NK-92 treated with Interleukin-12 subunit alpha and Interleukin-12 subunit beta, amount 100 ng/mL, for 24 hours (cell line): ENCODE measurements at places on chromosomes 2 and 18.

DNA sequence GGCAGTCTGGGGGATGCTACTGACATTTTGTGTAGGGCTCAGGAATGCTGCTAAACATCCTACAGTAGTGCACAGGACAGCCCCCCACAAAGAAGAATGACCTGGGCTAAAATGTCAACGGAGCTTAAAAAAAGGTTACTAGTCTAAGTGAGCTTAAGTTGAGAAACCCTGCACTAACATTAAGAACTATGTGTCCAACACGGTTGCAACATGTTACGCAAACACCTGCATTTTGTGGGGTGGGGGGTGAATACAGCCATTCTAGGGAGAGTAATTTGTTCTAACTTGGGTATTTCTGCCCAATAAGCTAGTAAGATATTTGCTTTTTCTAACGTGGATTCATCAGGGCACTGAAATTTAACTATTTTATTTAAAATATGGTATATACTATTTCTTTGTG lies 57.9 kb downstream of the SLC8A1 start:
- DNase-seq, result no peak

DNA sequence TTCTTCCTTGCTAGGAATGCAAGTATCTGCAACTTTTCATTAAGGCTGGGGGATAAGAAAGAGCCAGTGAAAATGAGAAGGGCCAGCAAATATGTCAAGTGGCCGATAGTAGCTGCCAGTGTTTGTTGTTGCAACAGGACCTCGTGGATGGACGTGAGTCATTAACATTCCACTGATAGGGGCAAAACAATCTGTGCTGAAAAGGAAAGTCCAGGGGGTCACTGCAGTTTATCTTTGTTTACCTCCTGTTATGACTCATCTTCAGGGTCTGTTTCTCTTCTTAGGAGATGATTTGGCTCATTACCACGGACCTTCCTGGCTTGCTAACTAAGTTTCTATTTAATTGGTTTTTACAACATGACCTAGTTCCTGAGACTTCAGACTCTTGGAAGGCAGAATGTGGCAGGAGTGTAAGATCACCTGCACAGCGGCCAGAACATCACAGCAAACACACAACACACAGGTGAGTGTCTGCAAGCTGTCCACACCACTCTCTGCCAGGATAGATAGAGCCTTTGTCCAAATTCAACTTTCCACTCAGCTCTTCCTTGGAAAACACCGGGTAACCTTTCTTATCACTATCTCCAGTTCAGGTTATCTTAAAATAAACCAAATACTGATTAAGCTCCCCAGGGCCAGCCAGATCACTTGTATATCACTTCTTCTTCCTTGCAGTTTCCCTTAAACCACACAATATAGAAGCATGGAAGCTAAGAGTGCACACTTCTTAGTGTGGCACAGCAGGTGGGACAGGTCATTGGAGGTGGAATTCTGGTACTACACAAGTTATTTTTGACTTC lies 157.5 kb upstream of the LMAN1 start:
- no peak for DNase-seq

DNA sequence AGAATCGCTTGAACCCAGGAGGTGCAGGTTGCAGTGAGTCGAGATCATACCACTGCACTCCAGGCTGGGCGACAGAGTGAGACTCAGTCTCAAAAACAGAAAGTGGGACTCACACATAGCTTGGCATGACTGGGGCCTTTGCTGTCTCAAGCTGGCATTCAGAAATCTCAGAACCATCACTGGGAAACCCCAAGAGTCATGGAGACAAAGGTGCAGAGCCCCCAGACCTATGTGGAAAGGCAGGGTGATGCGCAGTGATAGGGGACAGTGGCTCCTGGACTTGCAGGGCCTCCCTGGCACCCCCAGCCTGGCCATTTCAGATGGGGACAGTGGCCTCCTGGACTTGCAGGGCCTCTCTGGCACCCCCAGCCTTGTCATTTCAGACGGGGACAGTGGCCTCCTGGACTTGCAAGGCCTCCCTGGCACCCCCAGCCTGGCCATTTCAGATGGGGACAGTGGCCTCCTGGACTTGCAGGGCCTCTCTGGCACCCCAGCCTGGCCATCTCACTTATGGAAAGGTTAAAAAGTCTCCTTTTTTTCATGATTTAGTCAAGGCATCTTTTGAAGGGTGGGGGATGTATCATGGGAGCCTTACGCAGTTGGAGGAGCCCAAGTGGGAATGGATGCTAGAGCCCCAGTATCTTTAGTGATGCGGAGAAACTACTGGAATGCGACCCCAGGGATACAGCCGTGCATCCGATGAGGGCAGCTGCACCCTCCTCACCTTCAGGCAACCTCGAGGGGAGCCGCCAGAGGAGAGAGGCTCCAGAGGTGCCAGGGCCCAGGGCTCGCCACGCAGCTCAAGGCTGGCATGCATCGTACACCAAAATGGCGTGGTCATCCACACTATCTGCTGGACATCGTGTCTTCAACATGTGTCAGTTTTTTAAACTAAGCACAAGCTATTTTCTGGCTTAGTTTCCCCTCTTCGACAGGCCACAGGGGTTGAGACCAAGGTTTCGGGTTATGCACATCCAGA lies 30.5 kb downstream of the ZNF516 start:
- DNase-seq, result no peak

DNA sequence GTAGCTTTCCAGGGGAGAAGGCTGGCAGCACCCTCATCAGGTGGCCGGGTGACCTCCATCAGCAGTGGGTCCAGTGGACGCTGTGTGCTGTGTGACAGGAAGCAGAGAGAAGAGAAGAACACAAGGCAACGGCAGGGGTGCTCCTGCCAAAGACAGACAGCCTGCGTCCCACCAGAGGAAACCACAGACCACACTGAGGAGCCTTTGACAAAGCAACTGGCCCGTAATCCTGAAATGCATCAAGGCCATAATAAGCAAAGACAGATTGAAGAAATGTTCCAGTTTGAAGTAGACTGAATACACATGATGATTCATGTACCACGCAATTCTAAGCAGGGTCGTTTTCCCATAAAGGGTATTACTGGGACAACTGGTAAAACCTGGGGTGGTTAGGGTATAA lies 172.4 kb downstream of the FBXO15 start:
- no peak for DNase-seq

- no peak for DNase-seq
Measured at GRCh38 chr2:31329081-31329625, 85.4 kb downstream of the XDH start.

GRCh38 chr2:168758970-168759820 lies 43.2 kb upstream of the NOSTRIN start:
- DNase-seq, result no peak

DNA sequence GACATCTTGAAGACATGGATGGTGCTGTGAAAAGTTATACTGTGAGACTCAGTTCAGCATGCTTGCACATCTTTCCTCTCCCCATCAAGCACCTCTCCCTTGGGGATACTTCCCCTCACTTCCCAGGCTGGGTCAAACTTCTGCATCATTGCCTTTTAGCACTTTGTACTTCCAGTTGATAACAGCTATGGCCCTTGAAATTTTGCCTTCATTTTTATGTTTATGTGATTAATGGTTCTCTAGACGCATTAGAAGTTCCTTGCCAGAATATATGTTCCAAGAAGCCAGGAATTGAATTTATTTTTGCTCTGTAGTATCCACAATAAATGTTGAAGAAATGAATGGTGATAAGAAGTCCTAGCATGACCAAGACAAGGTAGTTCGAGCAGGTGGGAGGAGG lies 120.9 kb upstream of the ST6GAL2 start:
- no peak for DNase-seq

DNA sequence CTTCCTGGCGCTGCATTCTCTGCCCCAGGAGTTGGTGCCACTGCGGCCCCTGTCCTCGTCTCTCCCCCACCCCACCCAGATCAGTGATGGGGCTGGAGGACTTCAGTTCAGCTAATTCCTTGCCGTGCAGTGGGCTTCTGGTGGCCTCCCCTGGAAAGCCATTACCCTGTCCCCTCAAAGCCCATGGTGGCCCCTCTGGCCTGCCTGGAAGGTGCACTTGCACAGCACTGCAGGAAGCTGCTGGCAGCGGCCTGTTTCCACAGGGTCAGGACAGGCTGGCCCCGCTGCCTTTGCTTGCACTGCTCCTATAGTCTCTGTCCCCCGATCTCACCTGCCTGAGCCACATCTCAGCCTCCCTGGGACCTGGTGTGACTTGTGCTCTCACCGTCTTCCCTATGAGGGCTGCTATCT lies 105.1 kb downstream of the USP40 start:
- no peak for DNase-seq

DNA sequence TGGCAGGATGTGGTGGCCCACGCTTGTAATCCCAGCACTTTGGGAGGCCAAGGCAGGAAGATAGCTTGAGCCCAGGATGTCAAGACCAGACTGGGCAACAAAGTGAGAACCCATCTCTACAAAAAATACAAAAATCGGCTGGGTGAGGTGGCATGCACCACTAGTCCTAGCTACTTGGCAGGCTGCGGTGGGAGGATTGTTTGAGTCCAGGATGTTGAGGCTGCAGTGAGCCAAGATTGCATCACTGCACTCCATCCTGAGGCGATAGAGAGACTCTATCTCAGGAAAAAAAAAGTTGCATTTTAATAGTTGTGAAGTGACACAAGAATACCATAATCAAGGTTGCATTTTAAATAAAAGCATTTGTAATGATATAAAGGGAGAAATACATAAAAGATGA lies 124.1 kb upstream of the SLC38A11 start:
- no peak for DNase-seq

GRCh38 chr2:24917086-24917485 lies 3.0 kb downstream of the ADCY3 start:
- DNase-seq, result peak; percentile 60

GRCh38 chr18:61333271-61333745 lies at the start of gene CDH20:
TSS of gene CDH20 (plus strand) at chr18:61333430.
- no peak for DNase-seq

DNA sequence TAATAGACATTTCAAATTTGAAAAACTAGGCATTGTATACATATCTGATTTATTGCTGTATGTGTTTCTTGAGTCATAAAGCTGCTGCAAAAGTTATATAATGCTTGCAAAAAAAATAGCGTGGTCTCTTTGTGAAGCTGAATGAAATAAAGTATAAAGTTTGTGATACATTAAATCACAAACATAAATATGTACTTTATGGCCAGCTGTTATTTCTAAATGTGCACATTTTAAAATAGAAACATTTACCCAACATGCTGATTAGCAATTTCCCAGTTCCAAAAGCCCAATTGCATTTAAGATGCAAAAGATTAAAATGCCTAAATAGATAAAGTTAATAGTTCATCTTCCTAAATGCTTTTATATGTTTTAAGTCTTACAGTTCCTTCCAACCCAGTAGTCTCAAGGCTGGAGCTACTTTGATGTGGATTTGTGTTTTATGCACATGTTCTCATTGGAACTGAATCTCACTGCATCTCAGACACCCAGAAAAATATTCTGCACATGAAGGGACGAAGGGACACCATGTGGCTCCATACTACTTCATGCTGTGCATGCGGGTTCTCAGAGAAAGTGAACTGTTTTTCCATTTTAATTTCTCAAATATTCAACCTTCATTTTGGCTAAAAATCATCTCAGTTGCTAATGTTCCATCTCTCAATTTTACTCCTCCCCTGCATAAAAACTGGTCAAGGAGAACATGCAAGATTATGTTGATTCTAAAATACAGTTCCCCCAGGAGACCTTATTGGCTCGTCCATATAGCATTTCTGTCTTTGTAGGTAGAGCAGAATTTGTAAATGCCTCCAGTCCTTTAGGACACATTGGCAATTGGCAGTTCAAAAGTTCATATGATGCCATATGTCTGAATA lies 304.6 kb downstream of the MTX2 start:
- DNase-seq, result no peak

DNA sequence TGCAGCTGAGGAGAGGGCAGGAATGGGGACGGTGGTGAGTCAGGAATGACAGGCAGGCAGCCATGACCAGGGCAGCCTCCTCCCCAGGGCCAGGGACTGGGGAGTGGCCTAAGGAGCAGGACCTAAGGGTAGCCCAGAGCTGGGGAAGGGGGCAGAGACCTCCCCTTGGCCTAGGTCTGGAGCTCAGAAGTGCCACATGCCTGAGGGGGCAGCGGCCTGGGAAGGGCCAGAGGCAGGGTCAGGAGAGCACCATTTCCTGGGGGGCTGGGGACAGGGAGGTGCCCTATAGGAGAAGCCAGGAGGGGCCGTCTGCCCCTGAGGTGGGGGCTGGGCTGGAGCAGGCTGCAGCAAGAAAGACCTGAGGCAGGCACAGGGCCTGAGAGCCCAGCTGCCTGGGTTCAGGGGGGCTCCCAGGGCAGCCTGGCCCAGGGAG lies 20.9 kb downstream of the CFLAR start:
- DNase-seq, result no peak

- DNase-seq, result no peak
Measured at GRCh38 chr18:40570615-40571014, 1384.4 kb upstream of the PIK3C3 start.

- DNase-seq, result no peak
Measured at GRCh38 chr2:197950006-197950405, 145.6 kb downstream of the PLCL1 start.

DNA sequence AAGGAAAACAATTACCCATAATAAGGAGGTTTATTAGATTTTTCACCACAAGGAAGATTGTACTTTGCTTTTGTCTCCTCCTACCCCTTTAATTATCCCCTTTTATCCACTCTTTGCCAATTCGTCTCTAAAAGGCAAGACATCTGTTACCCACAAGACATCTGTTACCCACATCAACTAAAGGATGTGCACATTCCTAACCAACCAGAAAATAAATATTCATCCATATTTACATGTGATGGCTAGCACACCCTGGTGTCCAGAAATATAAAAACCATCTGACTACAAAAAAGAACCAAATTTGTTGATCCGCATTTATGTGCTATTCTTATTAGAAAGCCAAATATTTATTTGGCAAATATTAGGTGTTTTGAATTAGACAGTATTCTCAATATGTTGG lies 35.7 kb downstream of the ACVR1C start:
- DNase-seq, result no peak

DNA sequence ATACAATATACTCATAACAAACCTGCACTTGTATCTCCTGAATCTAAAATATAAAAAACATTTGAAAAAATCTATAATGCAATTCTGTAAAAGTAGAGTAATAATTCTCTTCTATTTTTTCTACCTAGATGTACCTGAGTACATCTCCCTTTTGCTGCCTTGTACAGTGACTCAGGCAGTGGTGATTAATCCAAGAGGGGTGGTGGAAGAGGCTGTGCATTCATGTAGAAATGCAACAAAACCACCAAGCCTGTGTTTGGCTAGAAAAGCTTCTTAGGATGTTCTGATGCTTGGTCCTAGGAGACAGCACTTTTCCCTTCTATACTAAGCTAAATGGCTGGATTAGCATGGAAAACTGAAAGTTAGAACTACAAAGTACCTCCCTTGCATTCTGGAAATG lies 245.8 kb downstream of the DPP10 start:
- no peak for DNase-seq

DNA sequence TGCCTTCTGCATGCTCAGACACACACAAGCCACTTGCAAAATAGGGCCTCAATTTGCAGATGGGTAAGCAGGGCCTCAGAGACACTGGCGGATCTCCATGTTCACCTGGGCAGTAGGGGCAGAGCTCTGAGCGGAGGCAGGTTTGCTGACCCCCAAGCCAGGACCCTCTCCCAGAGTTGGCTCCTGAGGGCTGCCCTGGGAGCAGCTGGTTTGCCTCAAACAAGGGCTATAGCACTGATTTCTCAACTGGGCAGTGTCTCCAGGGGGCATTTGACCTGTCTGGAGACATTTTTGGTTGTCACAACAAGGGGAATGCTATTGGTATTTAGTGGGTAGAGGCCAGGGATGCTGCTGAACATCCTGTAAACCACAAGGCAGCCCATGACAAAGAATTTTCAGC lies 11.6 kb downstream of the GLI2 start:
- DNase-seq, result no peak
